ENCODE measurements at places on chromosomes 16 and 17. TPM values are rescaled to one million over a fixed set of nuclear protein-coding genes. Genes with fewer than 3 reads are reported as not detected.

- DNase-seq, result no peak
These were observed 15.7 kb downstream of the CRLF3 start for GRCh38 chr17:30808785-30809286.

- no peak for DNase-seq
These were observed 45.9 kb downstream of the CDH13 start for GRCh38 chr16:82672676-82673075.

GRCh38 chr16:58493756-58494431 lies 6.0 kb upstream of the NDRG4 start:
- DNase-seq, result no peak

DNA sequence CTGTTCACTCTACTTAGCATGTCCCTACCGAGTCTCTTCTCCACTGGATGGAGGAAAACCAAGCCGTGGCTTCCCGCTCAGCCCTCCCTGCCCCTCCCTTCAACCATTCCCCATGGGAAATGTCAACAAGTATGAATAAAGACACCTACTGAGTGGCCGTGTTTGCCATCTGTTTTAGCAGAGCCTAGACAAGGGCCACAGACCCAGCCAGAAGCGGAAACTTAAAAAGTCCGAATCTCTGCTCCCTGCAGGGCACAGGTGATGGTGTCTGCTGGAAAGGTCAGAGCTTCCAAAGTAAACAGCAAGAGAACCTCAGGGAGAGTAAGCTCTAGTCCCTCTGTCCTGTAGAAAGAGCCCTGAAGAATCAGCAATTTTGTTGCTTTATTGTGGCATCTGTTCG lies 2.8 kb upstream of the LPCAT2 start:
- DNase-seq, result no peak

DNA sequence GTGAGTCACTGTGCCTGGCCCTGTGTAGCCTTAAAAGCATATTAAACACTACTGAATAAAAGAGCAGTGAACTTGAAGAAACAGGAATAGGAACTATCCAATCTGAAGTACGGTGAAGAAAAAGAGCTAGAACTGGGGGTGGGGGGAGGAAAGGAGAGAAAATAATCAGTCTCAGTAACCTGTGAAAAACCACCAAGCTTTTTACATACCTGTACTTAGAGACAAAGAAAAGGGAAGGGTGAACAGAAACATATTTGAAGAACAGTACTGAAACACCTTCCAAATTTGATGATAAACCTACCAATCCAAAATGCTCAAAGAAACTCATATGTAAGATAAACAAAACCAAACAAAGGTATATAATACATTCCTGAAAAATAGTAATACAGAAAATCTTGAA lies 77.5 kb downstream of the USP32 start:
- no peak for DNase-seq

DNA sequence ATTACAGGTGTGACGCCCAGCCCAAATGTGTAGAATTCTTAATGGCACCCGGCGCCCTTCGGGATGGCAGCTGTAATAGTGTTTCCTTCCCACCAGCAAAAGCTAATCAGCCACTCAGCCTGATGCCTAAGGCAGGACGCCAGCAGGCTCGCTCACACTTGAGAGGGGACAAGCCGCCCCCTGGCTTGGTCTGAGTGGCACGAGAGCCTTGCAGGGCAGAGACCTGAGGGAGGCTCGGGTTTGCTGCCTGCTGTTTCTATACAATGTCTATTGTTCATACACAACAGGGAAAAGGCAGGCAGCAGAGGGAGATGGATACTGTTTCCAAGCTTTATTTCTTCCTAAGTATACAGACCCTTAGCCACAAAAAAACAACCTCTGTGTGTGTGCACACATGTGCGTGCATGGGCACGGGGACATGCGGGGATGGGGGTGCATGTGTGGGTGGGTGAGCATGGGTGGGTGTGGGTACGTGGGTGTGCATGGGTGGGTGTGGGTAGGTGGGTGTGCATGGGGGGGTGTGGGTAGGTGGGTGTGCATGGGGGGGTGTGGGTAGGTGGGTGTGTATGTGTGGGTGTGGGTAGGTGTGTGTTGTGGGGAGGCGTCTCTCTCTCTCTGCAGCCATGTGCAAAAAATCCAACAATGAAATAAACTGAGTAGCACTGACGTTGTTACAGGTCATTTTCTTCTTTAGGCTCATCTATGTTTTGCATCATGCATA lies 10.0 kb downstream of the SLC38A8 start:
- DNase-seq, result no peak

- DNase-seq, result no peak
These were observed 59.4 kb upstream of the XYLT1 start for GRCh38 chr16:17529982-17530760.

DNA sequence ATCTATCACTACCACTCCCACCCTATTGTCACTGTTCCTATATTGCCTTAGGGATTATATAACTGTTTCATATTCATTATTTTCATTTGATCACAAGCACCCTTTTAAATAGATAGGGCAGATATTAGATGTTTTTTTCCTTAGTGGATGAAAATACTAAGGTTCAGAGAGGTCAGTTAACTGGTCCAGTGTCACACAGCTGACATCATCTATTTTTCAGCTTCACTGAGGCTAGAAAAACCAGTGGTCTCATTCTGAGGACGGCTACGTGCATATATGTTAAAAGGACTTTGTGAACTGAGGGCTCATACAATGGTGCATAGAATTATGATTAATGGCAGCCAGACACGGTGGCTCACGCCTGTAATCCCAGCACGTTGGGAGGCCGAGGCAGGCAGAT lies 29.0 kb upstream of the RGS9 start:
- no peak for DNase-seq

The TEKT1 gene
- total RNA-seq, result not detected
